ENCODE measurements at places on chromosomes 7 and 10.

DNA sequence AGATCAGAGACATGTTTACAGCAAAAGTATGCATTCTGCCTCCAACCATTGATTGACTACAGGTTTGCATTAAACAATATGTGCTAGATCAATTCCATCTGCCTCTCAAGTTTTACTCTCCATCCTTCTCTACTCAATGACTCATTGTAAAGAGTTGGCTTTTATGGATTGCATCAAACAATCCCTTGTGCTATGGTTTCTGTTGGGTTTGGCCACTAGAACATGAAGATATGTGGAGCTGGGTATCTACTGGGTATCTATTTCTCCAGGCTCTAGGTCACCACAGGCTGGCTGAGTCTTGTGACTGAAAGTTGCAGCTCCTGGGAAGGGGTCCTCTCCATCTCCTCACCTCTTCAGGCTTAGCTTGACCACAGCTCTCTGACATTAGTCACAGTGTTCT, 204.7 kb downstream of the DGKI start:
- no peak for DNase-seq

DNA sequence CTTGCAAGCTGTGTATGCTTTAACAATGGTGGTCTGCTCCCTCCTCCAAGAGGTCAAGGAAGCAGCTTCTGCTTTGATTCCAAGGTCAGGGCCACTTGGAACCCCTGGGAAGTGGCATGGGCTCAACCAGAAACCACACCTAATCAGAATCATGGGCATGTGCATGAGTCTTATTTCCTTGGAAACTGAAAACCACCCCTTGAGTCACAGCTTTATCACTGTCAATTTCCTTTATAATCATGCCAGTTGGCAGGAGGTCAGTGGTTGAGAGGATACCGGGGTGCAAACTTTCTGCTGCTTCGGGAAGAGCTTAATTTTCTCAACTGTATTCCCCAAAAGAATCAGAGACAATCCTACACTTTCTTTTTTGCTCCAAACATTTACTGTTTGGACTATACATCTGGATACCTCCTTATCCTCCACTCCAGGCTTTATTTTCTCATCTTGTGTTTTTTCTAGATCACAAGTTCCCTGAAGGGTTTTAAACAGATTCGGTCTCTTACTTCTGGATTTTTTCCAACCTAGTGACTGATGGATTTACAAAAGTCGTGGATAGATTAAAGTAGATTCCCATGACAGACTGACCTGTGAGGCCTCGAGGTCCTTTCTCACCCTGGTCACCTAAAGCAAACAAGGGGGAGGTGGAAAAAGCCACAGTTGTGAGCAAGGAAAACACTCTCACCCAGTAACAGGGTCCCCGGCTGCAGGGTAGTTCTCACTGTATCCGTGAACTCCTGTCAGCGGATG, 36.0 kb downstream of the COL17A1 start:
- no peak for DNase-seq

DNA sequence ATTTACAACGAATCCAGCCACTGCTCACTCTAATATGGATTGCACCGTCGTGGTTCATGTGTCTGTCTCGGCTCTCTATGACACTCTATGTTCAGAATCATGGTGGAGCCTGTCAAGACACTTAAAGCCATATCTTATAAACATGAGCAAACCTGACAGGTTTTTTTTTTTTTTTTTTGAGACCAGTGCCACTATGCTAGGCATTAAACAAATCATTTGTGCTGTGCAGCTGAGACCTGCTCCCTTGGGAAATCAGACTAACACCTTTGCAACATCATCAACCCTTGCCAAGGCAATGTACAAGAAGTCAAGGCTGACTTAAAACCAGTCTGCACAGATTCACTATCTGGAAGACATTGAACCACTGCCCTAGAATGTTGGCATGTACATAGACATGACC, 181.2 kb upstream of the ANK3 start:
- DNase-seq: no peak

- no peak for DNase-seq
Observed at GRCh38 chr7:126026421-126027088, 1096.9 kb upstream of the POT1 start.

- DNase-seq: no peak
Observed at GRCh38 chr10:26336979-26337378, 101.2 kb upstream of the APBB1IP start.

- peak; percentile 59 for DNase-seq
Observed at GRCh38 chr7:75866489-75867389, 12.1 kb upstream of the RHBDD2 start.

DNA sequence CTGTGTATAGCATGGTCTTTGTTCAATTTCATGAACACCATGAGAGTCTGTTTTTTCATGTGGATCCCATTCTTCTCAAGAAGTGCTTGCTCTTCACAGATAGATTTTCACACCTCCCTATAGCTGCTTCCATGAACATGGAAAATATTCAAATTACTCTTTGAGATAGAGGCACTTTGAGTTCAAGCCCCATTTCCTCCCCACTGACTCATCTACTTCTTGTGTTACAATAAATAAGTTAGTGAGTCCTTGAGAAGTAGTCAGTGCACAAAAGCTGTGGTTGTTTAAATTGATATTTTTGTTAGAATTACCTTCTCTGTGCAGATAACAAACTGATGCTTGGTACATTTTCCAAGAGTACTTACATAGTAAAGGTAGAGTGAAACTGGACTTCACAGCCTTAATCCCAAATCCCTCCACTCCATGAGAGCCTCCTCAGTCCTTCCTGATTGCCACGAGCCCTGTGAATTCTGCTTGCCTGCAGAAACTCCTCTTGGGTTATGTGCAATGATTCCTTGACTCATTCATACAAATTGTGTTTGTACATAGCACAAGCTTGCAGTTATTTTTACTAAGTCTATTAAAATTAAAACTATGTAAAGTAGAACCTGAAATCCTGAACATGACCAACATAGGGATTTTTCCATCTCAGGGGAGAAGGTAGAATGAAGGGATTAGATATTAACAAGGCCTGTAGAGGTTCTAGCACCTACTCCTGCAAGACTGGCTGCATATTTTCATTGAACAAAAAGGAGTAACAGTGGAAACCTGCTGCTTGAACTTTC, 496.2 kb downstream of the TNS3 start:
- no peak for DNase-seq
